A549 treated with RU486 at 1 μM for 4 hours (cell line): ENCODE measurements at places on chromosomes 16 and 17. TPM values are rescaled to one million over a fixed set of nuclear protein-coding genes. Genes with fewer than 3 reads are reported as not detected.

The FLOT2 gene
- total RNA-seq = 67.2 to 83.8 TPM (median 77.4 TPM) in 5 replicates

The CBX8 gene
- 13.1 to 22.3 TPM (median 20.3 TPM) in 5 replicates for total RNA-seq

The TBC1D3I gene
- 0.13 to 0.41 TPM (median 0.23 TPM) in 5 replicates for total RNA-seq

The RAPGEFL1 gene
- 2.4 to 2.7 TPM (median 2.5 TPM) in 5 replicates for total RNA-seq

The SLC12A3 gene
- not detected in 5 replicates for total RNA-seq

The PSMC3IP gene
- total RNA-seq = 34.1 to 40.6 TPM (median 38.3 TPM) in 5 replicates

The SLC16A13 gene
- 8.8 to 12.1 TPM (median 10.0 TPM) in 5 replicates for total RNA-seq

The FAM171A2 gene
- total RNA-seq = 2.4 to 5.2 TPM (median 3.8 TPM) in 5 replicates

The GPR179 gene
- total RNA-seq = 0.02 to 0.05 TPM (median 0.03 TPM) in 5 replicates

The GDPD3 gene
- 1.4 to 2.3 TPM (median 1.7 TPM) in 5 replicates for total RNA-seq

The STX8 gene
- 63.1 to 92.3 TPM (median 68.8 TPM) in 5 replicates for total RNA-seq

The GPR139 gene
- not detected in 5 replicates for total RNA-seq
